ENCODE measurements at places on chromosomes 7 and 10. TPM values are rescaled to one million over a fixed set of nuclear protein-coding genes. Genes with fewer than 3 reads are reported as not detected.

DNA sequence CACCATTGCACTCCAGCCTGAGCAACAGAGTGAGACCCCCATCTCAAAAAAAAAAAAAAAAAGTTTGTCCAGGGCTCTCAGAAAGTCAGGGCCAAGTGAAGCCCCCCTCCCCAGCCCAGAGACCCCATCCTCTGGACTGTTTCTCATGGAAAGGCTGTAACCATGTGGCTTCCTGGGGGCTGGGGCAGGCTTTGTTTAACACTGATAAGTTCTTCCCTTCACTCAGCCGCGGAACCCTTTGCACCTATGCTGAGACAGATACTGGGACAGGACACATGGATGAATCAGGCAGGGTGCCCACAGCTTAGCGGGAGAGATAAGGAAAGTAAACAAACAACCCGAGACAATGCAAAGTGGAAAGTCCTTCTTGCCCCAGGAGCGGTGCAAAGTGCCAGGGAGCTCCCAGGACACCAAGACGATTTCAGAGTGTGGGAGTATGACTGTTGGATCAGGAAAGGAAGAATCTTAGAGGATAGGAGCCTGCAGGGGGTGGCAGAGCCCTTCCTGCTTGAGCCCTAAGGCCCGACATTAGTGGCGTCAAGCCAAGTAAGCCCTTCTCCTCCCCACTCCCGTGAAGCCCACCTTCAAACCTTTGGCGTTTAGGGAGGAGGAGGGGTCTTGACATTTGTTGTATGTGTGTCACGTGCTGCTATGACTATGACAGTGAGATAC lies 11.6 kb downstream of the MLXIPL start:
- H3K4me3 ChIP-seq: no peak overlapping the region
- H3K27me3 ChIP-seq: peaks cover 43% of the 10 kb centered on the region
- DNase-seq: no peak
- H3K36me3 ChIP-seq: no peaks in the 10 kb centered on the region

DNA sequence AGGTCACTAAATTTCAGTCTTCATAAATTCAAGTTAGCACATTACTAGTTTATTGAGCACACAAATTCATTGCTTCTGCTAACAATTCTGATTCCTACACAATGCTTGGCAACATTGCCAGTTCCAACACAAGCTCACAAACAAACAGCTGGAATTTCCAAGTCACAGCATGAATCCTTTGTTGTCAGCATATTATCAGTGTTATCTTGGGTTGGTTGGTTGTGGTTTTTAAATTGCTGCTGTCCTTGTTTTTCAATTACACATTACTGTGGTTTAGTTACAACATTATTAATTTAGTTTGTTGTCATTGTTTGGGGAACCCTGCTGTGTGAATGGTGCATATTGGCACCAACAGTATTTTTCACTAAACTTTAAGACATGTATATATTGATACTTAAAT lies 86.0 kb upstream of the ARID5B start:
- H3K27me3 ChIP-seq: no peaks in the 10 kb centered on the region
- no peak overlapping the region for H3K27ac ChIP-seq
- no peak overlapping the region for H3K4me3 ChIP-seq
- no peaks in the 10 kb centered on the region for H3K4me1 ChIP-seq
- H3K36me3 ChIP-seq: no peaks in the 10 kb centered on the region

GRCh38 chr10:124296813-124297788 lies 121.6 kb downstream of the OAT start:
- H3K4me1 ChIP-seq: no peaks in the 10 kb centered on the region
- H3K27ac ChIP-seq: no peak overlapping the region
- no peak overlapping the region for H3K4me3 ChIP-seq
- no peaks in the 10 kb centered on the region for H3K27me3 ChIP-seq

DNA sequence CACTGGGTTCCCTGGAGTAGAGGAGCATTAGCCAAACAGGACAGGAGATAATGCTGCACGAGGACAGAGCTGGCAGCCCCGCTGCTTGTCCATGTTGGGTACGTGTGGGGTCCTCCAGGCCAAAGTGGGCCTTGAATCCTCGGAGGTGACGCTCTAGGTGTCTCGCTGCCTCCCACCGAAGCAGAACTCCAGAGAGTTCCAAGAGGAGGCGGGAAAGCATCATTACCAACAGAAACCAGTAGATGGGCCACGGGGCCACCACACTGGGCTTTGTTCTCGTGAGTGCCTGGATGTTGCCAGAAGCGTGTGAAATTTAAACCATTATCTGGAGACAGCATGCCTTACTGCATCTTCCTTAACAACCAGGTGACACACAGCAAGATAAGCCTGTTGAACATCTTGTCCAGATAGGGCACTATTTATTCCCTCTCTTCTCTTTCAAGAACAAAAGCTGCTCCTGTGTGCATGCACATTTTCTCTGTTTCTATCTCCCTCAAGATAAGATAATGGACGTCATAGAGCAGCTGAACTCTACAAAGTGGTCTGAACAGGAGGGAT lies 56.8 kb downstream of the TNS3 start:
- no peak for DNase-seq
- no peaks in the 10 kb centered on the region for H3K27me3 ChIP-seq
- H3K4me3 ChIP-seq: no peak overlapping the region

DNA sequence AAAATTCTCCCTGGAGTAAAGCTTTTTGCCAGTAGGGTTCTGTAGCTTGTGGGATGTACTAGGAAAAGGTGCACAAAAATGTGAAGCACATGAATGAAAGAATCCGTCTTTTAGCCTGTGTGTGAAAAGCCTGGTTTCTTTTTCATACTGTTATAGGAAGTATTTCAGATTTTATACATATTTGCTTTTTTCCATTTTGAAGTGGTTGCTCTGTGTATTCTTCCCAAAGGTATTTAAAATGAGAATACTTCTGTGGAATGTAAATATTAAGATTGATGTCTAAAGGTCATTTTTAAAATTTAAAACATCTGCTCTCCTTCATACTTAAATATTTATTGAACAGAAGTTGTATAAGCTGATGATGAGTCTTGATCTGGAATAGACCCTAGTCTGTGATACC lies 96.8 kb downstream of the CDK14 start:
- H3K27me3 ChIP-seq: no peaks in the 10 kb centered on the region
- DNase-seq: no peak
- no peak overlapping the region for H3K27ac ChIP-seq
- no peak overlapping the region for H3K4me3 ChIP-seq
- no peaks in the 10 kb centered on the region for H3K36me3 ChIP-seq

DNA sequence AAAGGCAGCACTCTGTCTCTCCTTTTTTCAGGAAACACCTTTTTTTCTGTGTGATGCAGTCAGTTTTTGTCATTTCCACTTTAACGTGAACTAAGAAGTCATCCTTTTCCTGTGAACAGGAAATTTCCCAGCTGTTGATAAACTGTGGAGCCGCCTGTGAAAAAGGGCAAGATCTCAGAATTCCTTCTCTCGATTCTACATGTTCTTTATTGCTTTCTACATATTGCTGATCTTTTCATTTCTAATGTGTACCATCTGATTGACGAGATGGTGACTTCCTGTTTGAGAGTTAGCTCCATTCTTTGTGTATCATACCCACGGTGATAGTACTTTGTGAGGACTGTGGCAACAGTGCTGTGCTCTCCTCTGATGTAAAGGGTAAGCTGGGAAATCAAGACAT lies 50.4 kb downstream of the ADD3 start:
- H3K4me1 ChIP-seq: peaks cover 71% of the 10 kb centered on the region
- no peak for DNase-seq
- H3K36me3 ChIP-seq: no peaks in the 10 kb centered on the region

- no peak for DNase-seq
- no peaks in the 10 kb centered on the region for H3K27me3 ChIP-seq
- H3K27ac ChIP-seq: no peak overlapping the region
- peaks cover 30% of the 10 kb centered on the region for H3K36me3 ChIP-seq
- no peak overlapping the region for H3K4me3 ChIP-seq
Measured at GRCh38 chr10:16681521-16681920, 135.7 kb downstream of the RSU1 start.

DNA sequence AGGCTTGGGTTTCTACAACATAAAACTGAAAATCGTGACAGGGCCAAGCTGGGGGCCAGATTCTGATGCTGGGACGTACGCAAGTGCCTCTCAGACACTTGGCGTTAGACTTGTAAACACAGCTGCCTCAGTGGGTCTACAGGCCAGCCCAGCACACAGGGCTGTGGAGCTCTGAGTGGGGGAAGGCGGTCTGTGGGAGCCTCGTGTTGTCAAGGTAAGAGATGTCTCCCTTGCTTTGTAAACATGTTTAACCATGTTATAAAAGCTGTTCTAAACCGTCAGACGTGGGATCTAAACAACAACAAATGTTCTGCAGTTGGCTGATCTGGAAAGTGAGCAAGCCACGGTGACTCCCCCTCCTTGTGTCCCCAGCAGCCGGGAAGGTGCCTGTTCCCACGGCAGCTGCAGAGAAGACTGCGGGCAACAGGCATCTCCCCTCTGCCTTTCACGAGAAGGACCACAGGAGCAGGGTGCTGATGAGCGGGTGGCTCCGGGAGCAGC lies 67.8 kb downstream of the ZRANB1 start:
- H3K36me3 ChIP-seq: no peaks in the 10 kb centered on the region
- no peak for DNase-seq
- H3K4me3 ChIP-seq: no peak overlapping the region
- no peak overlapping the region for H3K27ac ChIP-seq
- peaks cover 5% of the 10 kb centered on the region for H3K27me3 ChIP-seq

DNA sequence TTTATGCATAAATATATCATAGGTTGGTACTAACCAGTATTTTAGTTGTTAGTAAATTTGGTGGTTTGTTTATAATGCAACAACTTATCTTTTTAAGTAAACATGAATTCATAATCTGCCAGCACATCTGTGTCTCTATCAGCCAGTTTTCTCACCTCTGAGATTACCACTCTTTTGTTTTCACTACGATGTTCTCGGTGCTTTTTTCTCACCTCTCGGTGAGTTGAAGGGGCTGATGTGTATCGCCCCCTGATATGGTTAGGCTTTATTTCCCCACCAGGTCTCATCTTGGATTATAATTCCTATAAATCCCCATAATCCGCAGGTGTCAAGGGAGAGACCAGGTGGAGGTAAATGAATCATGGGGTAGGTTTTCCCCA lies 114.1 kb downstream of the CAMK1D start:
- H3K27me3 ChIP-seq: no peaks in the 10 kb centered on the region
- H3K4me1 ChIP-seq: peaks cover 60% of the 10 kb centered on the region
- peaks cover 22% of the 10 kb centered on the region for H3K36me3 ChIP-seq
- H3K27ac ChIP-seq: no peak overlapping the region
- no peak overlapping the region for H3K4me3 ChIP-seq

DNA sequence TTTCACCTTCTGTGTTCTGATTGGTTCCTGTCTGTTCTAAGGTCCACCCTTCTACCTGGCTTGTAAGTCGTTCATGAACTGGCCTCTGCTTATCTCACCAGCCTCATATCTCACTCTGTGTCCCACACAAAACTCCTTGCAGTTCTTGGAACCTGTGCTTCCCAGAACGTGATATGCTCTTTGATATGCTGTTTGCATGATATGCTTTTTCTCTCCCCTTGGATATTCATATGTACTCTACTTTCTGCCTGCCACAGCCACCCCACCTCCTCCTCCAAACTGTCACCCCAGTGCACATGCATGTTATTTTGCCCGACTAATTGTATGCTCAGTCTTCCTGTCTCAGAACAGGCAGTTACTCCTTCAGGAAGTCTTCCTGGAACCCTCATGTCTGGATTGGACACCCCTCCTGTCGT lies 1.9 kb upstream of the ITPRIP start:
- no peak for DNase-seq
- peak overlapping the region; percentile 67 for H3K4me3 ChIP-seq
- H3K27me3 ChIP-seq: no peaks in the 10 kb centered on the region
- H3K4me1 ChIP-seq: peaks cover 37% of the 10 kb centered on the region

- no peak overlapping the region for H3K27ac ChIP-seq
- H3K36me3 ChIP-seq: no peaks in the 10 kb centered on the region
- no peak for DNase-seq
- no peaks in the 10 kb centered on the region for H3K27me3 ChIP-seq
- no peak overlapping the region for H3K4me3 ChIP-seq
Measured at GRCh38 chr7:107138696-107139420, 29.9 kb upstream of the HBP1 start.

DNA sequence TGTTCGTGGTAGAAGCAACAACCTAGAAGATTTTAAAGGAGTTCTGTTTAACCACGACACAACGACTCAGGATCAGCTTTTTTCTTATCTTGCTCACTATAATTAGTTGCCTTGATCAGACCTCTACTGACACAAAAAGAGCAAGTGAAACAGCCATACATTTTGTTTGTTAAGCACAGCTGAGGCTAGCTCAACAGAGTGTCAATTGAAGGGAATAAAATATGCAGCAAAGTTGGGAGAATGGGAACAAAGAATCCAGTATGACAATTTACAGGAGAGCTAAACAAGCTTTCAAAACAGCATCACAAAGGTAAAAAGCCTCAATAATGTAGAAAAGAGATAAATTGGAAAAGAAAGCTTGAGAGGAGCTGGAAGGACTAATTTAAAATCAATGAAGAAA lies 40.5 kb upstream of the HERPUD2 start:
- H3K4me1 ChIP-seq: peaks cover 34% of the 10 kb centered on the region
- H3K4me3 ChIP-seq: no peak overlapping the region
- no peaks in the 10 kb centered on the region for H3K27me3 ChIP-seq
- no peak overlapping the region for H3K27ac ChIP-seq
- H3K36me3 ChIP-seq: no peaks in the 10 kb centered on the region
- no peak for DNase-seq

- H3K27ac ChIP-seq: no peak overlapping the region
- H3K27me3 ChIP-seq: no peaks in the 10 kb centered on the region
- H3K4me3 ChIP-seq: no peak overlapping the region
Measured at GRCh38 chr10:128777342-128777741, 651.1 kb upstream of the MKI67 start.

GRCh38 chr7:36670585-36671431 lies 53.5 kb downstream of the AOAH start:
- no peak overlapping the region for H3K4me3 ChIP-seq
- no peak overlapping the region for H3K27ac ChIP-seq
- H3K36me3 ChIP-seq: peaks cover 3% of the 10 kb centered on the region
- no peaks in the 10 kb centered on the region for H3K4me1 ChIP-seq
- no peaks in the 10 kb centered on the region for H3K27me3 ChIP-seq
- no peak for DNase-seq

- peaks cover 63% of the 10 kb centered on the region for H3K27me3 ChIP-seq
- DNase-seq: no peak
- H3K36me3 ChIP-seq: no peaks in the 10 kb centered on the region
- H3K27ac ChIP-seq: no peak overlapping the region
- H3K4me3 ChIP-seq: peak overlapping the region; percentile 66
Measured at GRCh38 chr10:124447751-124448466, 1.9 kb downstream of the NKX1-2 start.

ITPRID1 gene
- total RNA-seq: not detected

DIP2C gene
- 0.49 TPM for total RNA-seq

POU6F2 gene
- 0.24 TPM for total RNA-seq

WNT8B gene
- total RNA-seq: not detected

GSDME gene
- 4.1 TPM for total RNA-seq

HTR5A gene
- total RNA-seq: not detected

All from activated B cell treated with CpG ODN at 0.5 μM for 24 hours (primary cell).